Brain microvascular endothelial cell (primary cell): ENCODE measurements at places on chromosomes 3 and 15.

GRCh38 chr3:63557912-63558311, 94.6 kb upstream of the SNTN start:
- DNase-seq: no peak

DNA sequence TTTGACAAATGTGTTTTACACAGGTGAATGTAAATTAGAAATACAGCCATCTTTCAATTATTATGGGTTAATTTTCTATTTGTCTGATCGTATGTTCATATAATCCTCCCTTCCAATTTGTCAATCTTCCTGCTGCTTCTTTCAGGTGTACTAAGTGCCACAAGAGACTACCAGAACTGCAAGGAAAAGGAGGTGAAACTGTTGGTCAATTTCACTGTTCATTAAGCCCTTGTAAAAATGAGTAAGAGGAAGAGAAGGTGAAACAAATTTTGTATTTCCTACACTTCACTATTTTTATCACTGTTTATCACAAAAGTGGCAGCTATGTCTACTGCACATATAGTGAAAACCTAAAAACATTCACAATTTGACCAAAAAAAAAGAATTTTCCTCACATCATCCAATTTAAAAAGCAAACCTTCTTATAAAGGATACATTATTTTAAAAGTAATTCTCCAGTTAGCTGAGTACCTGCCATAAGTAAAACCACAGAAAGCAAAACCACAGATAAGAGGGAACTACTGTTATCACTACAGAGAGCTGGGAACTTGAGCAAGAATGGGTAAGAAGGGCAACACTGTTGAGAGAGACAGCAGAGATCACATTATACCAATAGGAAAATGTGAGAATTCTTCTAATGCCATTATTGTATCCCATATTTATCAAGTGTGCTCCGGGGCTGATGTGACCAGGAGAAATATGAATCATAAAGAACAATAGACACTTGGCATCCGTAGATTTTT, 163.0 kb downstream of the TBC1D5 start:
- peak; percentile 17 for DNase-seq

GRCh38 chr15:63112871-63113270, 8.8 kb upstream of the LACTB start:
- no peak for DNase-seq

- peak; percentile 63 for DNase-seq
Measured at GRCh38 chr15:62932436-62932835, 110.1 kb upstream of the TPM1 start.

- peak; percentile 30 for DNase-seq
Measured at GRCh38 chr3:151630938-151631441, 102.7 kb upstream of the AADACL2 start.

DNA sequence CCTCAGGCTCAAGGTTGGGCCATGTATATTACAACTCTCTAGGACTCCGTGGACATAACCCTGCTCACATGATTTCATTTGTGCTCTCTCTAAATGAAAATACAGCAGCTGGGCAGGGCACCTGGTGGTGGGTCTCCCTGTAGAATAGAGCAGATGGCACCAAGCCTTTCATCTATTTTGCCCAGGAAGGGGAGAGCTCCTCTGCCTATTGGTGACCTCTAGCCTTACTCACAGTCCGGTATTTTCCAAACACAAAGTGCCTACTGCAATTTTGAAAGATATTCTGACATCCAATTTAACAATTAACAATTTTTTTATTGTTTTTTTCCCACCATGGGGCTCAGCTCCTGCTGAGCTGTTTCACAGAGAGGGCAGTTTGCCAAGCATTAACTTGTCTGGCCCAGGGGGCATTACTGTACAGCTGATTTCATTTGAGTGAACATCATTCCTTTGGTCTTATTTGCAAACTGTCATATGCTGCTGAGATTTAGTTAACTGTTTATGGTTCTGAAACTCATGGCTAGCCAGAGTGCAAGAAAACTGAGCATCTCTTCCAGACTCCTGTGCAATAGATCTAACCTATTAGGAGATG, 474.0 kb downstream of the EPHB1 start:
- DNase-seq: no peak

DNA sequence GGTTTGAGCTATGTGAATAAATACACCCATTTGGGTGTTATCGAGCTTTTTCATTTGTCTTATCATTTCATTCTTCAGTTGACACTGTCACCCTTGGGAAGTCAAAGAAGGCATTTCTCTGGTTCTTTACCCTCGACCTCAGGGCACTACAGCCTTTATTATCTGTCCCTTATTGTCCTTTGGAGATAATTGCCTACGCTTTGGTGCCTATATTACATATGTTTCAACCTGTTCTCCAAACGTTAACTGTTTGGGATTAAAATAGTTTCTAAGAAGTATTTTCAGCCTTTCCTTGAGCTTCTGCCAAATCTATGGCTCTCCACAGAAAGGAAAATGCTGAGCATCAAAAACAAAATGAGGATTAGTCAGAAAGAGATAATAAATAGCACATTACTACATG, 395.4 kb upstream of the ADAMTS9 start:
- no peak for DNase-seq

DNA sequence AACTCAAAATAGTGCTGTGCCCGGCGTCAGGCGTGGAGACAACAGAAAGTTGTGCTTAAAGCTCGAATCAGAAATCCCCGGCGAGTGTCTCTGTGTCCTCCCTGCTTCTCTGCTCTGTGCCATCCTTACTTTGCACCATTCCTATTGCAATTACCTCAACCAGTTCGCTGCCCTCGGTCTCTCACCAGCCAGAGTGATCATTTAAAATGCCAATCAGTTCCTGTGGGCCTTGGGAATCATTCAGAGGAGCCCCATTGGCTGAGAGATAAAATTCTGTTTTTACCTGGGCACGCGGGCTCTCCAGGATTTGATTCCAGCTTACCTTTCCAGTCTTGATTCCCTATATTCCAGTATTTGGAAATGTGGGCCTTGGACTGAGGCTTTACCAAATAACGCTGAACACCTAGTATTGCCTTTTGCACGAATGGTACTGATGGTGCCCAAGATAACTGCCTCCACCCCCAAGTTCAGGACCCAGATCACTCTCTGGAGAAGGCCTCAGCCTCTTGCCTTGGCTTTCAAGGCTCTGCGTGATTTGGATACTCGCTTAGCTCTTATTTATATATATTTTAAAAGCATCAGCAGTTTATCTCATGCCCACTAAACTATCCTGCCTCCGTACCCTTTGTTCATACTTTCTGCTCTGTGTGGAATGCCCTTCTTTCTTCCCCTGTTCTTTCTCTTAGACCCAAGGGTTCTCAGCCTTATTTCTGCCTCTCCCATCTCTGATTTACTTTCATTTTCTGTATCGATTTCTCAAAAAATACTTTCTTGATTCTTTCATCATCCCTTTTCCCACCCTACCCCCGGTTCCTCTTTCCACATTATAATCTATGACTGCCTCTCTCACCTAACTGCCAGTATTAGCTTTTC, 863 bp downstream of the PSMA4 start:
- DNase-seq: no peak

DNA sequence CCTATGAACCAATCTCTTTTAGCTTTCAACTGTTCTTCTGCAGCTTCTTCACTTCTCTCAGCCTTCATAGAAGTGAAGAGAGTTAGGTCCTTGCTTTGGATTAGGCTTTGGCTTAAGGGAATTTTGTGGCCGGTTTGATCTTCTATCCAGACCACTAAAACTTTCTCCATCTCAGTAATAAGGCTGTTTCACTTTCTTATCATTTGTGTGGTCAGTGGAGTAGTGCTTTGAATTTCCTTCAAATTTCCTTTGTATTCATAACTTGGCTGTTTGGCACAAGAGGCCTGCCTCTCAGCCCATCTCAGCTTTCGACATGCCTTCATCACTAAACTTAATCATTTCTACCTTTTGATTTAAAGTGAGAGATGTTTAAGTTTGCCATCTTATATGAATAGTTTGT, 21.7 kb downstream of the DZIP1L start:
- DNase-seq: peak; percentile 16

- DNase-seq: no peak
Measured at GRCh38 chr3:157639756-157640426, 136.7 kb upstream of the VEPH1 start.

DNA sequence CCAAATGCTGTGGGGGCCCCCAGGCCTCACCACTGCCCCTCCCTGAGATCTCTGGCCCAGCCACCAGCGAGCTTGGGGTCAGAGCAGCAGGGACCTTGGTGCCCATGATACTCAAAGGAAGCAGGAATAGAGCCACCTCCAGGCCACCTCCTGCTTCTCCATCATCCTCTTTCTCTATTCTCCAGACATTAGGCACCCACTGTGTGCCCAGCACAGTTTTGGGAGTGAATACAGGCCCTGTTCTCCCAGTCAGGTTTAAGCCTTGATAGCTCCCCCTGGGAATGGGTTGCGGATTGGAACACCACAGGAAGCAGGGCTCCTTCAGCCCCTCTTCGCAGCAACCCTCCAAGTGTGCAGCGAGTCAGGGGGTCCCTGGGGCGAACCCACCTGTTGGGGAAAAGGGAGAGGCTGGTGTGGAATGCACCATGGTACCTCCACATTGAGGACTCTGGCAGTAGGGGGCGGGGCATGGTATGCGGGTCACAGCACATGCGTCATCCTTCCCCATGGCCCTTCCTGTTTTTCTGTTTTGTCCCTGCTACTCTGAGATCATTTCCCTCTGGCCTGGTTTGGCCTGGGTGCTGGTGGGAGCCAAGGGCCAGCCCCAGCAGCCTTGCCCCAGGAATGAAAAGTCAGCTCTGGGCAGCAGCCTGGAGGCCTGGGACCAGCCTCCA, 14.2 kb upstream of the SEMA3B start:
- DNase-seq: peak; percentile 52

DNA sequence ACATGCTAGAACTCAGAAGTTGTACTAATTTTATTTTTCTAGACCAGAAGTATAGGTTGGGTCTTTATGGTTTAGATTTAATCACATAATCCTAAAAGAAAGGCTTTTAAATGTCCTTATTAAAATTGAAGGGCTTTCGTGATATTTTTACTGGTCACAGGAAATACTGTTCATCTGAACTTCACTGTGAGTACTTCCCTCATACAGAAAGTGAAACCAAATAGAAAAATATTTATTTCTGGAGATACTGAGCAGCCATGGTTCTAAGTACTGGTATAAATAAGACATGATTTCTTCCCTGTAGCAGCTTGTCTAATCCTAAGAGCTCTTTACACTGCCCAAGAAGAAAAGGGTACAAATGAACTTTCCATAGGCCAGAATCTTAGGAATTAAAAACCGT, 2.0 kb downstream of the SNRK start:
- no peak for DNase-seq

GRCh38 chr15:79773128-79773527, 123.7 kb downstream of the MTHFS start:
- DNase-seq: no peak

DNA sequence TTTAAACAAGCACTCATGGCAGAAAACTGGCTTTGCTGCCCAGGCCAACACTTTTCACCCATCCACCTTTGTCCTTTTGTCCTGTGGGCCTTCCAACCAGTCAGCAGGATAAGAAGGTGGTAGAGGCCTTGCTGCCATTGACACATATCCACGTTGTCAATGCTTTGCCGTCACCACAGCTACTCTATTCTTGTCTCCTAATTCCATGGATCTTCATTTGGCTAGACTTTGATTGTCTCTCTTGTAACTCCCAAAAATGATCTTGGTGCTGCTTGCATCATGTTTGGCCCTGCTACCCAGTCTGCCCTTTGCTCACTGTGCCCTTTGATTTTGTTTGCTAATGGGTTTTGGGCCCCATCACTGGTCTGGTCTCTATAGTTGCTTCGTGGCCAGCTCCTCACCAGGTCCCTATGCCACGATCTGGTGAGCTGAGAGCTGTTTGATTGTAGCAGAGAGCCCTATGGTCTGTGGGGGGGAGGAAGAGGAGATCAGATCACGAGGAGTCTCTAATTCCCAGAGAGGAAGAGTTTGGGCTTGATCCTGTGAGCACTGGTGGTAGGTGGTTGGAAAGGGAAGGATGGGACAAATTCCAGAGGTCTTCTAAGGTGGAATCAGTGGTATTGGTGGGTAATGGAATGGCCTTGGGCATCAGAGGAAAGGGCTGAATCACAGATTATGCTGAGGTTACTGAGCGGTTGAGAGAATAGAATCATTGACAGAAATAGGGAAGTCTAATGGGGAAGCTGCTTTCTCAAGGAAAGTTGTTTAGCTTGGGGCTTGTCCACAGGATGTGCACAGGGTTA, 40.3 kb downstream of the ABHD2 start:
- no peak for DNase-seq

DNA sequence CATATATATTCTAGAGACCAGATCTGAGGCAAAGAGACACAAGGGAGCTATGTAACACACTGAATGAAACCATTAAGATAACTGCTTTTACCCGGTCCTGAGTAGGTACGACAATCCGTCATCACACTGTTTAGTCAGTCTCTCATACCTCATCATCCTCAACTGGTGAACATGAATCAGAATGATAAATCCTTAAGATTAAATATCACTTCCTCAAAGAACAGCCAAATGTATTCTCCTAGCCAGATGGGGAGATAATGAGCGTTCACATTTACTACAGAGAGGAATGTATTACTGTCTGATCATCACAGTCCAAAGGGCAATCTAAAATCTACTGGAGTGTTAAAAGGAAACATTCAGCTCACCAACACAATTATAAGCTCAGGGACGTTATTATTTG, 319.4 kb upstream of the STAC start:
- DNase-seq: no peak

DNA sequence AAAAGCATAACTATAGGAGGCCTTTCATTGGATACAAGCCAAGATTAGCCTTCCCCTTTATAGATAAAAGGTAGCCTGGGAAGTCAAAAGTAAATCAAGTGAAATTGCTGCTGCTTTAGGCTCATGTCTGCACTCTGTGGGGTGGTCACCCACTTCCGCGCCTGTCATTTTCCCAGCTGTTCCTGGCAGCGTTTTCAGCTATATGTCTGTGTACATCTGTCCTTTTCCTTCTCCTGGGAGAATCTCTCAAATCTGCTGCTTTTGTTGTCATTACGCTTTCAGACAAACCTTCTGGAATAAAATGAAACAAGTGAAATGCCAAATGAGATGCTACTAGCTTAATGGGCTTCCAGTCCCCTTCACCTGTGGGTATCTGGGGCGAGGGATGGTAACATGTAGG, 211.8 kb downstream of the MCTP2 start:
- no peak for DNase-seq

DNA sequence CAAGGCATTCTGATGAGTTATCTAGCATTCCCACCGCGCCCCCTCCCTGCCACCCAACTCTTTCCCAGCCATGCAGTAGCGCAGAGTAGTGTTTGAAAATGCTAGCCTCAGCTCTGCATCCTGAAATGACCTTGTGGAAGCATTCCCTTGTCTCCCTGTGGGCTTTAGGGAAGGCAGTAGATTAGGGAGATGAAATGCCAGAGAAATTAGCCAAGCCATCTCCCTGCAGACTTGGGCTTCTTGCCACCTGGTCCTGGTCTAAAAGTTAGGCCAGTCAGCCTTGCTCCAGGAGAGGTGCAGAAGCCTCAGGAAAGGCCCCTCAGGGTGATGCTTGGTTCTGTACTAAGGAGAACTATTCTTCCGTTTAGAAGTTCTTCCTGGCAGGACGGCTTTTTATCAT, 231.2 kb downstream of the CACNA2D3 start:
- DNase-seq: no peak

DNA sequence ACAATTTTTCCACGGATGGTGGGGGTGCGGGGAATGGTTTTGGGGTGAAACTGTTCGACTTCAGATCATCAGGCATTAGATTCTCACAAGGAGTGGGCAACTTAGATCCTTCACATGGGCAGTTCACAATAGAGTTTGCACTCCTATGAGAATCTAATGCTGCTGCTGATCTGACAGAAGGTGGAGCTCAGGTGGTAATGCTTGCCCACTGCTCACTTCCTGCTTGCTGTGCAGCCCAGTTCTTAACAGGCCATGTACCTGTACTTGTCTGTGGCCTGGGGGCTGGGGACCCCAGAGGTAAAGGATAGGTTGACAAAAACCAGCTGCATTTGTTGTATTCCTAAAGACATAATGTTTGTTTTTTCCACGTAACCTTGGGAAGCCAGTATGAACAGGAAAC, 16.0 kb downstream of the DZIP3 start:
- DNase-seq: no peak
